Stimulated activated CD8-positive, alpha-beta memory T cell treated with anti-CD3 and anti-CD28 coated beads, Interleukin-7, amount 100 ng/mL, for 48 hours (primary cell): ENCODE measurements at places on chromosomes 12 and 14.

- DNase-seq, result no peak
Measured at GRCh38 chr14:100063314-100063941, 1.8 kb upstream of the EVL start.

GRCh38 chr12:116172224-116172849, 105.2 kb downstream of the MED13L start:
- no peak for DNase-seq

DNA sequence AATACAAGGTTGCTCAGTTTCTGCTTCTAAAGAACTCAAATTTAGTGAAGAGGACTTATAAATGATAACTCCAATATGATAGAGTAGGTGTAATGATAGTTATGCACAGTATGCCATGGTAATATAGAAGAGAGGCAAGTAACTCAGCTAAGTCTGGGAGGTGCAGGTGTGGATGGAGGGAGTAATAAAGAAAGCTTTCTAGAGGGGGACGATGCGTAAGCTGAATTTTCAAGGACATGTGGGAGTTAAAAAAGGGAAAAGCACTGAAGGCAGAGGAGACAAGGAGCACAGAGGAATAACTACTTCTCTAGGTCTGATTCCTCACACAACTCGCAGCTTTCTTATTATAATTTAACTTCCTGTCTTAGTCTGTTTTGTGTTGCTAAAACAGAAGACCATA, 49.1 kb upstream of the ZDHHC17 start:
- DNase-seq, result no peak

GRCh38 chr12:124111006-124111405, 138.0 kb downstream of the ZNF664 start:
- no peak for DNase-seq

DNA sequence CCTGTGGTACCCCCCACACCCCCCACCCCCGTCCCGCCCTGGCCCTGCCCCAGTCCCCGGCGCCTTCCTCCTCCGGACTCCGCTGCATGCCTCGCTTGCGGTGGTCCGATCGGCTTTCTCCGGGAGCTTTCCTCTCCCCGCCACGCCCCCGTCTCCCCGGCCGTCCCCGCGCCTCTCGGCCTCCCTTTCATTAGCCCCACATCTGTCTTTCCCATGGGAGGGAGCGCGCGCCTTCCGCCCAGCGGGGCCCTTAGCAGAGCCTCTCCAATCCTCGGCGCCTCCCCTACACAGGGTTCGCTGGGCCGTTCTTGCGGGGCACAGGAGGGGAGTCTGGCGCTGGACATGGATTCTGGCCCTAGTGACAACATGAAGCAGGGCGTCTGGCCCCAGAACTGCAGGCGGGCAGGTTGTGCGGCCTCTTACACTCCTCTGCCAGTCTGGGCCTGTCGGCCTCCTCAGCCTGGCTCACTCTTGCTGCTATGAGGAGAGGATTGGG, 1.5 kb upstream of the EFS start:
- no peak for DNase-seq

GRCh38 chr12:113898466-113898865, 67.7 kb downstream of the RBM19 start:
- DNase-seq, result no peak

DNA sequence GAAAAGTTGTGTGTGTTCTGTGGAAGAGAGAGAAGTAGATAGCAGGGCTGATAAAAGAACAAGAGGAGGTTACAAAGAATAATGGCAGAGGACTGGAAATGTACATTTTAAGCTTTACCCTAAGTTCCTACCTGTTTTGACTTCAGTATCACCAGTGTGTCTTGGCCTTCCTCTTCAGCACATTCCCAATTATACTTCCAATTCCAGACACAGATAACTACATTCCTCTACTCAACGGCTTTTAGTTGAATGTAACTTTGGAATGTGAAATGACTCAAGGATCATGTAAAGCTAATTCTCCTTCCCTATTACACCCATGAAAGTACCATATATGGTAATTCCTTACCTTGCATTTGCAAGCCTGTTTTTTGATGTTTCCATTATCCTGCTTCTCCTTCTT, 5.0 kb downstream of the MGST1 start:
- DNase-seq, result no peak

- no peak for DNase-seq
Measured at GRCh38 chr14:55721353-55721752, 141.3 kb downstream of the KTN1 start.

GRCh38 chr12:25806271-25806670, 152.2 kb upstream of the RASSF8 start:
- no peak for DNase-seq

DNA sequence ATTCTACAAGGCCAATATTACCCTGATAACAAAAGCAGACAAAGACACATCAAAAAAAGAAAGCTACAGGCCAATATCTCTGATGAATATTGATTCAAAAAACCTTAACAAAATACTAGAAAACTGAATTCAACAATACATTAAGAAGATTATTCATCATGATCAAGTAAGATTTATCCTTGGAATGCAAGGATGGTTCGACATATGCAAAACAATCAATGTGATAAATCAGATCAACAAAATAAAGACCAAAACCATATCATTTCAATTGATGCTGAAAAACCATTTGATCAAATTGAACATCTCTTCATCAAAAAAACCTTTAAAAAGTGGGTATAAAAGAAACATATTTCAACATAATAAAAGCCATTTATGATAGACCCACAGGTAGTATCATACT, 117.3 kb downstream of the CPNE8 start:
- DNase-seq, result no peak

DNA sequence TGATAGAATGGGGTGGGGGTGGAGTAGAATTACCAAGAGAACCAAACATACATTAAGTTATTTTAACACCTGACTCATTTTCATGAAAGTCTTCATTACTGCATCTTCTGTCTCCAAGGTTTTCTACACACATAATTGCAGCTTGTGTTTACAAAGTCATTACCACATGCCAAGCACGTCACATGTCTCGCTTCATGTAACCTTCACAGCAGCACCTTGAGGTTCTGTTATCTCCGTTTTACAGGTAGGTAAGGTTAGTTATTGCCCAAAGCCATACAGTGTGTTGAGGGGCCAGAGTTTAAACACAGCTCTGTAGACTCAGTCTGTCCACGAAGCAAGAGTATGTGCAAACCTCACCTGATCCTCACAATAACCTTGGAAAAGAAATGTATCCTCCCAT, 64.3 kb upstream of the RBM19 start:
- DNase-seq, result no peak

- no peak for DNase-seq
Measured at GRCh38 chr12:102043928-102044327, 17.9 kb downstream of the WASHC3 start.

DNA sequence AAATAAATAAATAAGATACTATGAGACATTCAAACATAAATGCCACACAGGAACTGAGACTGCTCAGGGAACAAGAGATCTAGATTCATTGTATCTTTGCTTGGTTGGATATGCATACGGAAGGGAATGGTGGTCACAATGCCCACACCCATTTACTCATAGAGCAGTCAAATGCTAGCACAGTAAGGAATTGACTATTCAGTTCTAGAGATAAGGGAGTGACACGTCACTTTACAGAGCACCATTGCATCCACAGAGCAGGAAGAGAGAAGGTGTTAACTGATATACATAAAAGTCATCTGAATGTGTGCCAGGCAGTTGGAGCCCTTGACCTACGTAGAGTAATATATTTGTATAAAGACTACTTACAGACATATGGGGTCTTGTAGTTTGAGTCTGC, 530.0 kb upstream of the NOVA1 start:
- no peak for DNase-seq

DNA sequence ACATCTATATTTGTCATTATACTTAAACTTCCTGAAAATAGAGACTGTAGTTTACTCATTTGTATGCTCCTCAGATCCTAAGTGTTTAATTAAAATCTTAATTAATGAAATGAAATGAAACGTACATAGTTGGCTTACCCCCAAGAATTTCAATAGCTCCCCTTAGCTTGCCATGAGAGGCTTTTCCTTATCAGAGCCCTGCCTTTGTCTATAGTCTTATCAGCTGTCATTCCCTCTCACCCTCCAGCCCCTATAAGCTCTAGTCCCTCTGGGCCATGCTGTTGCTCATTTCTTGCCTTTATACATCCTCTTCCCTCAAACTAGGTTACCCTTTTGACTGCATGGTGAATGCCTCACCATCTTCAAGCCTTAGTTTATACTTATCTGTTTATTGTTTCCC, 1.1 kb upstream of the RTRAF start:
- no peak for DNase-seq

DNA sequence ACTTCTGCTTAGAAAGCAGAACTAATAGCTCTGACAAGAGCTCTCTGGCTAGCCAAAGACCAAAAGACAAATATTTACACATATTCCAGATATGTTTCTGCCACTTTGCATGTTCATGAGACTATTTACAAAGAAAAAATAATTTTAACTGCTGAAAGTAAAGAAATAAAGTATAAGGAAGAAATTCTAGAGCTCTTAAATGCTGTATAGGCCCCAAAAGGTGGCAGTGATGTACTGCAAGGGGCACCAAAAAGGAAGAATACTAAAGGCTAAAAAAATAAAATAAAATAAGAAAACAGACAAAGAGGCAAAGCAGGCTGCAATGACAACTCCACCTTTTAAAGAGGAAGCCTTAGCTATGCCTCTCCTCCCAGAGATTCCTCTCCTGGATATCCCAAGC, 23.0 kb downstream of the KLRK1 start:
- DNase-seq, result no peak

DNA sequence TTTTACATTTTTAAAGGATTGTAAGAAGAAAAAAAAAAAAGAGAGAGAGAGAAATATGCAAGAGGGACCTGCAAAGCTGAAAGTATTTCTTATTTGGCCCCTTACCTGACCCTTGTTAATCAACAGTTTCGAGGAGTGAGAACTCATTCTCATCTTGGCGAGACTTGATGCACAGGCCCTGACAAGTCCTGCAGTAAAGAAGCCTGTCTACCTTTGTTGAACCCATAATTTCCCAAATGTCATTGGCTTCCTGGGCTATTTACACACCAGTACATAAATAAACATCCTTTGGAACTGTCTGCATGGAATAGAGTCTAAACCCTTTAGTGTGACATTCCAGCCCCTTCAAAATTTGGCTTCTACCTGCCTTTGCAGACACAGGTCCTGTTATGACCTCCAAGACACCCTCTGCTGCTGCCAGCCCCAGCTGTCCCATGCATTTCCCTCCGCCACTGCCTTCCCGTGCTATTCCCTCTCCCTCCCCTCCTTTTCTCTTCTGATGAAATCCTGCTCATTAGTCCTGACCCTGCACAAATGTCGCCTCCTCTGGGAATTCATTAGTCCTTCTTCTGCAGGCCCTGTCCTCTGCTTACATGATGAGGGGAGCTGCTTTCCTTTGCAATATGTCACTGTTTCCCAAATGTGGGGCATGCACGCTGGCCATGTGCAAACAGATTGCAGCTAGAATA, 35.1 kb downstream of the MYL2 start:
- DNase-seq, result no peak

GRCh38 chr12:110284597-110284996, 3.5 kb downstream of the ATP2A2 start:
- DNase-seq, result no peak

DNA sequence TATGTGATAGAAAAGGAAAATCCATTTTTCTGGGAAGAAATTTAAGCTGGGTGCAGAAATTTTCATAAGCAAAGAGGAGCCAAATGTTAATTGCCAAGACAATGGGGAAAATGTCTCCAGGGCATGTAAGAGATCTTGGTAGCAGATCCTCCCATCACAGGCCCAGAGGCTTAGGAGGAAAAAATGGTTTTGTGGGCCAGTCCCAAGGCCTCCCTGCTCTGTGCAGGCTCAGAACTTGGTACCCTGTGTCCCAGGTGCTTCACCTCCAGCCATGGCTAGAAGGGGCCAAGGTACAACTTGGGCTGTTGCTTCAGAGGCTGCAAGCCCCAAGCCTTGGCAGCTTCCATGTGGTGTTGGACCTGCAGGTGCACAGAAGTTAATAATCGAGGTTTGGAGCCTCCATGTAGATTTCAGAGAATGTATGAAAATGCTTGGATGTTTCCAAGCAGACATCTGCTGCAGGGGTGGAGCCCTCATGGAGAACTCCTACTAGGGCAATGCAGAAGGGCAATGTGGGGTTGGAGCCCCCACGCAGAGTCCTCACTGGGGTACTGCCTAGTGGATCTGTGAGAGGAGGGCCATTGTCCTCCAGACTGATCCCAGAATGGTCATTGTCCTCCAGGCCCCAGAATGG, 77.7 kb upstream of the ATP2B1 start:
- no peak for DNase-seq

DNA sequence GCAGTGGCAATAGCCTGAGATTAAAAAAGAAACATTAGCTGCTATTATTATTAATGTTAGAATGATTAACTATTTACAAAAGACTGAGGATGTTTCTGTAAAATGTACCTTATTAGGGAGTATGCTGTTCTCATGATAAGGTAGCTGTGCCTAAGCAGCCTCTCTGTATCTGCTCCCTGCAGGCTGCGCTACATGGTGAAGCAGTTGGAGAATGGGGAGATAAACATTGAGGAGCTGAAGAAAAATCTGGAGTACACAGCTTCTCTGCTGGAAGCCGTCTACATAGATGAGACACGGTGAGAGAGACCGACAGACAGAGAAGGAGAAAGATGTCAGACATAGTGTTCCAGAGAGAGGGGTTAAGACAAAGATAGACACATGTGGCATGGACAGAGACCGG, 17.4 kb downstream of the PDE1B start:
- DNase-seq, result no peak

- no peak for DNase-seq
Measured at GRCh38 chr12:68403296-68403695, 71.1 kb upstream of the MDM1 start.

GRCh38 chr12:27966870-27967269, 5.7 kb downstream of the PTHLH start:
- DNase-seq, result no peak

- DNase-seq, result peak; percentile 60
Measured at GRCh38 chr12:67268335-67268895, 743 bp upstream of the CAND1 start.

GRCh38 chr12:130664772-130665171, 51.3 kb downstream of the RIMBP2 start:
- DNase-seq, result no peak

DNA sequence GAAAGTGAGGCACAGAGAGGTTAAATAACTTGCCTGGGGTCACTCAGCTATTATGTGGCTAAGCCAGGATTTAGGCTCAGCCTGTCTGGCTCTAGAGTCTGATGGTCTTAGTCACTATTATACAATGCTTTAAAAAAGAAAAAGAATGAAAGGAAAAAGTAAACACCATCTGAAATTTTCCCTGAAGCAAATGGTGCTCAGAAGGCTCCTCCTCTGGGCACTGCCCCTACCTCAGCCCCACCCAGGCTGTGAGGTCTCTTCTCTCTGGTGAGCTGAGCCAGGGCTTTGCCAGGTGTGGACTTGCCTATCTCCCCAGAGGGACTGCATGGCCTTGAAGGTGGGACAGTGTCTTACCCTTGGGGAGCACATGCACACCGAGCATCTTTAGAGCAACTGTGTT, 117.5 kb upstream of the DYRK2 start:
- no peak for DNase-seq

- peak; percentile 30 for DNase-seq
Measured at GRCh38 chr14:34322940-34323418, 139.1 kb downstream of the SPTSSA start.
